ENCODE measurements at places on chromosomes 1 and 21.
A peak's percentile ranks its signal among the peaks of the same experiment; 100 is the strongest.

- DNase-seq: no peak
Measured at GRCh38 chr1:51612447-51612961, 4.4 kb upstream of the OSBPL9 start.

- no peak for DNase-seq
Measured at GRCh38 chr1:215878843-215879242, 311.7 kb downstream of the KCTD3 start.

- DNase-seq: no peak
Measured at GRCh38 chr1:172484252-172484651, 40.4 kb upstream of the PIGC start.

DNA sequence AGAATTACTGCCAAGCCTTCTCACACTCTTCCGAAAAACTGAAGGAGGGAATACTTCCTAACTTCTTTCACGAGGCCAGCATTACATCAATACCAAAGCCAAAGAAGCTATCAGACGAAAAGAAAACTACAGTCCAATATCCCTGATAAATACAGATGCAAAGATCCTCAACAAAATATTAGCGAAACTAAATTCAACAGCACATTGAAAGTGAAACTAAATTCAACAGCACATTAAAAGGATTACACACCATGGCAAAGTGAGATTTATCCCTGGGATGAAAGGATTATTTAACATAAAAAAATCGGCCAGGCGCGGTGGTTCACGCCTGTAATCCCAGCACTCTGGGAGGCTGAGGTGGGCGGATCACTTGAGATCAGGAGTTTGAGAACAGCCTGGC, 176.8 kb downstream of the FAF1 start:
- DNase-seq: no peak

- peak; percentile 16 for DNase-seq
Measured at GRCh38 chr1:116735246-116735645, 19.0 kb upstream of the CD2 start.

GRCh38 chr1:245258271-245258920, 103.6 kb downstream of the KIF26B start:
- no peak for DNase-seq

- DNase-seq: no peak
Measured at GRCh38 chr1:233664804-233665574, 51.1 kb downstream of the KCNK1 start.

GRCh38 chr1:160748878-160749269, 9.8 kb downstream of the SLAMF7 start:
- DNase-seq: no peak

Data from activated T-cell treated with anti-CD3 and anti-CD28 coated beads, Interleukin-2, amount 50 U/mL, for 48 hours (primary cell).